ENCODE measurements at places on chromosomes 2 and 18. TPM values are rescaled to one million over a fixed set of nuclear protein-coding genes. Genes with fewer than 3 reads are reported as not detected.

ERMN gene
- 0.44 TPM for total RNA-seq

TUBB8B gene
- total RNA-seq: not detected

GLI2 gene
- 49.1 TPM for total RNA-seq

NT5C1B gene
- total RNA-seq: not detected

HOXD12 gene
- not detected for total RNA-seq

DQX1 gene
- 0.49 TPM for total RNA-seq

HOXD11 gene
- not detected for total RNA-seq

SLC5A7 gene
- total RNA-seq: 3.0 TPM

GATA6 gene
- total RNA-seq: not detected

SS18 gene
- 81.4 TPM for total RNA-seq
